ENCODE measurements at places on chromosomes 2 and 18.

DNA sequence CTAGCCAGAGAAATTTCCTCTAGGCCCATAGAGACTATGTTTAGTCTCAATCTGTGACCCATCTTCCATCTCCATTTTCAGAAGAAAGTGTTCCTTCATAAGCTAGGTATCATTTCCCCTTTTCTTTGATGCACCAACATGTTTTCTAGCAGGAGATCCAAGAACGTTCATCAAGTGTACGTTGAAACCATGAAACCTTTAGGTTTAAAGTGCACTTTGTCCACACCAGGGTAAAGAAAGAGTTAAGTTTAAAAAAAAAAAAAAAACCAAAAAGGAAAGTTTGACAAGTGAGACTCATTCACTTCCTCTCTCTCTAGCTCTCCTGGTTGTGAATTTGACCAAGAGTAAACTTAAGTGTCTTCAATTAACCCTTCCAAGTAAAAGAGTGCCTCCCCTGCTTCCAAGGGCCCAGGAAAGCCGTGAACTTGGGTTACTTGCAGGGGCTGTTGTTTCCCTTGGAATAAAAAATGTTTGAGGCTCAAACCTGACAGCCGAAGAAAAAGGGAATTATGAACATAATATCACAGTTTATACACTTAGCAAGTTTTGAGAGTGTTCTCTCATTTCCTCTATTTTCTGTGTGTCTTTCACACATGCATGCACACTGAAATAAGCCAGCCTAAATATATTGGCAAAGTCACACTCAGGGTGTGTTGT is 56.7 kb downstream of the LBH start:
- DNase-seq, result no peak

- DNase-seq, result no peak
These were observed 51.0 kb upstream of the FAHD2A start for GRCh38 chr2:95351598-95351915.

DNA sequence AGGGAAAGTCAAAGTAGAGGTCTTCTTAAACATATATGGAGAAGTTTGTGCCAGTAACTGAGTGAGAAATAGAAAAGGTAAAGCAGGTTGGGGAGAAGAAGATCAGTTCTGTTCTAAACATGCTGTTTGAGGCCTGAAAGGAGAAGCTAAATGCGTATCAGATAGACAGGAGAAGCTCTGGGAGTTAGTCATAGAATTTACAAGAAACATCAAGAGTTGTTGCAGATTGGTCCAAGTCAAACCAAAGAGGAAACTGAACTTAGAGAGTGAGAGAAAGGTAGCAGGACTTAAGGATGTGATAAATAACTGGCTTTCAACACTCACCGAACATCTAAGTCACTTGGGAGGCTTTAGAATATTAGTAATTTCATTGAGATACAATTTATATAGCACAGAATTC is 29.2 kb upstream of the CERS6 start:
- DNase-seq, result no peak

- peak; percentile 34 for DNase-seq
These were observed at the start of gene CDKL4 for GRCh38 chr2:39243469-39244123. Gene CDKL4 (minus strand): TSS chr2:39243970.

DNA sequence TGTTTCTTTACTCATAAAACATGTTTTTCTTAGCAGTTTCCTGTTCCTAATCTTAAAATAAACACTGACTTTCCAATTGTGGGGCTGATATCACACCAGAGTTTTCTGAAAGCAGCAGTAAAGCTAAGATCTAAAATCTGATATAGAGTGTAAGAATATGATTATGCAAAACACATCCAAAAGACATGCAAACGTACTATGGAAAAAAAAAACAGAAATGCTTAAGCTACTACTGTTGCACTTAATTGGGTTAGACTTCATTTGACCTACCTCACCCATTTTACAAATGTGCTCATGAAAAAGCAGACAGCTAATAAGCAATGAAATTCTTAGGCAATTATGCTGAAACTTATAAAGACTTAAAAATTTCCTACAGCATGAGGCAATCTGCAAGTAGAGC is 10.5 kb downstream of the CYTIP start:
- no peak for DNase-seq

Measured in GM13977 (cell line).